Activated CD8-positive, alpha-beta T cell treated with anti-CD3 and anti-CD28 coated beads, Interleukin-2, amount 10 ng/mL, durations not matched to agents 7 days and 5 days (primary cell): ENCODE measurements at places on chromosomes 16 and 17. TPM values are rescaled to one million over a fixed set of nuclear protein-coding genes. Genes with fewer than 3 reads are reported as not detected.

Gene KRT40
- total RNA-seq = not detected

Gene NTN3
- total RNA-seq = 0.10 TPM

Gene SPN
- 352 TPM for total RNA-seq

Gene USP43
- total RNA-seq = 0.16 TPM

Gene KRTAP4-6
- not detected for total RNA-seq

Gene TMEM98
- total RNA-seq = not detected

Gene ABCA8
- not detected for total RNA-seq

Gene CCP110
- 33.7 TPM for total RNA-seq

- no peak for DNase-seq
Measured at GRCh38 chr16:79810449-79811189, 210.1 kb upstream of the MAF start.

DNA sequence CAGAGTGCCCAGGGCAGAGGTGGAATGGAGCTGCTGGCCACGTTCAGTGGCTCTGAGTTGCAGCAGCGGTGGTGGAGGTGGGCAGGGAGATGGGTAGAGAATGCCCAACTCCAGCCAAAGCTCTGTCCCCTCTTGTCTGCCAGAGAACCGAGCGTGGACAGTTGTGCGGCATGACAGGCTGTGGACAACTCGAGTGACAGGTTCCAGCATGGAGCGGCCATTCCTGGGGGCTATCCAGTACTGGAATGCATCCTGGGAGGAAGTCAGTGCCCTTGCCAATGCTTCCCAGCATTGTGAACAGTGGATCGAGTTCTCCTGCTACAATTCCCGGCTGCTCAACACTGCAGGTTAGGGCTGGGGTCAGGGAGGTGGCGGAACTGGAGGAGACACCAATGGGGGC is 8.3 kb downstream of the CNTNAP1 start:
- DNase-seq = no peak

DNA sequence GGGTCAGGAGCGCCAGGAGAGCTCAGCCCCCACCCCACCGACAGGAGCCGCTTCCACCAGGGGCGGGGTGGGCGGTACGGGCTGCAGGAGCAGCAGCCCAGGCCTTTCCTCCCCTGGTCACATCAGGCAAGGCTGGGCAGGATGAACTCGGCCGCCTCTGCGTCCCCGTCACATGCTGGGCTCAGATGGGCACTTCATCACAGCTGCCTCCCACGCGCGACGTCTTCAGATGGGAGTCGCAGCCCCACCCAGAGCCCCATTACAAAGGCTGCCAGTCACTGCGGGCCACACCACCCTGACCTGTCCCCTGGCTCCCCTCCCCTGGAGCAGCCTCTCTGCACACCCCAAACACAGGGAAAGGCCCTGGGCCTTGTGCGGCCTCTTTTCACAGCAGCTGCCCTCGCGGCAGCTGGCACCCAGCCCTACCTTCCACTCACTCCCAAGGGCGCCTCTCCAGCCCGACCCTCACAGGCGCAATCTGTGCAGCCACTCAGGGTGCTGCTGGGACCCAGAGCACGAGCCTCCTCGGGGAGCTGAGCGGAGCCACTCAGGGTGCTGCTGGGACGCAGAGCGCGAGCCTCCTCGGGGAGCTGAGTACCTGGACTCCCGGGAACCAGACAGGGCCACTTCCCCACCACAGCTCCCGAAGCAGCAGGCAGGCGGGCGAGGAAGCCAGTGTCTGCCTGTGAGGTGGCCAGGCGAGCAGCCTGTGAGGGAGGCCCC is 4.7 kb downstream of the ZNF598 start:
- no peak for DNase-seq

GRCh38 chr17:82050152-82050760 is 1.4 kb downstream of the RFNG start:
- DNase-seq = no peak

- no peak for DNase-seq
Measured at GRCh38 chr17:77746896-77747554, 211.5 kb upstream of the TNRC6C start.

DNA sequence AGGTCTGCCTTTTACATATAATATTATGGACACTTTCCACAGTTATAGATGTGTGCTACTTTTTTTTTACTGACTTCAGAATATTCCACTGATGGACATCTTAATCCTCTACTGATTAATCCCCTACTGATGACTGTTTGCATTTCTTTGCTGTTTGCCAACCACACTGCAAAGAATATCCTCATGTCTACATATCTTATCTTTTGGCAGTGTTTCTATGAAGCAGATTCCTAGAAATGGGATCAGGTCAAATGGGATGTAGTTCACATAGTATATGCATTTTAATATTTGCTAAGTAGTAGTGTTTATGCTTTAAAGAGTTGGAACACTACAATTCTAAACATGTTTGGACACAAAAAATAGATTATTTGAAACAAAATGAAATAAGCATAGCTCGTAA is 3.2 kb downstream of the CCL3 start:
- no peak for DNase-seq

GRCh38 chr16:21645261-21645721 is 7.1 kb downstream of the IGSF6 start:
- DNase-seq = peak; percentile 50

DNA sequence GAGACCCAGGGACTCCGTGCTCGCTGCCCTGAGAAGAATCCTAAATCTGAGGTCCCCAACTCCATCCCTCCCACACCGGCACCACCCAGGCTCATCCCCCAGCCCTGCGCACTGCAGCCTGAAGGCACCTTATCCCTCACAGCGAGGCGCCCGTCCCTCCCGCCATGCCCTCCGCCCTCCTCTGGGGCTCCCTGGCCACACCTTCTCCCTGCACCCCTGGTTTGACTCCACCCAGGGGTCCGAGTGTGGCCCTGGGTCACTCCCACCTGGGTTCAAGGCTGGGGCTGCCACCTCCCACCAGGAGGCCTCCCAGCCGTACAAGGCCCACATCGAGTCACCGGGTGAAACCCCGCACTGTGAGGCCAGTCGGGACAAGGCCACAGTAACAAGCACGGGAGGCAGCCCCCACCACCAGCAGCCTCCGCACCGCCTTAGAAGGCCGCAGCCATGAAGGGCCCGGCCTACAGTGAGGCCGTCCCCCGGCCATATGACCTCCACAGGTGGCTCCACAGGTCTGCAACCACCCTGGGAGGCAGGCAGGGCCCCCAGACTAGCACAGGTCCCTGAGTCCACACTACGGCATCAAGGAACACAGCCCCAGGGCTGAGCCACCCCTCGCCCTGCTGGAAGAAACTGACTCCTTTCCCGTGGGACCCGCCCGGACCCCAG is 8.3 kb downstream of the HAGH start:
- no peak for DNase-seq

DNA sequence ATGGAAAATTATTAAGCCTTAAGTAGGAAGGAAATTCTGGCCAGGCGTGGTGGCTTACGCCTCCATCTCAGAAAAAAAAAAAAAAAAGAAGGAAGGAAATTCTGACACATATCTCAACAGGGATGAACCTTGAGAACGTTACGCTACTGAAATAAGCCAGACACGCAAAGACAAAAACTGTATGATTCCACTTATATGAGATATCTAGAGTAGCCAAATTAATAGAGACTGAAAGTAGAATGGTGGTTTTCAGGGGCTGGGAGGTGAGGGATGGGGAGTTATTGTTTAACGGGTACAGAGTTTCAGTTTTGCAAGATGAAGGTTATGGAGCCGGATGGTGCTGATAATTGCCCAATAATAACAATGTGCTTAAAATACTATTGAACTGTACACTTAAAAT is 16.2 kb upstream of the HNF1B start:
- no peak for DNase-seq

GRCh38 chr17:76538281-76538931 is 897 bp upstream of the CYGB start:
- no peak for DNase-seq

GRCh38 chr17:21295036-21295952 is 10.8 kb downstream of the MAP2K3 start:
- DNase-seq = no peak

GRCh38 chr16:48353565-48354163 is 31.5 kb downstream of the SIAH1 start:
- DNase-seq = peak; percentile 80

GRCh38 chr17:2391597-2392251 is 9.1 kb downstream of the MNT start:
- DNase-seq = no peak

- DNase-seq = no peak
Measured at GRCh38 chr16:84643180-84643583, 5.1 kb upstream of the KLHL36 start.

- DNase-seq = no peak
Measured at GRCh38 chr17:54255696-54256095, 433.0 kb downstream of the KIF2B start.

GRCh38 chr17:62797959-62798358 is 10.2 kb downstream of the MARCHF10 start:
- DNase-seq = no peak

DNA sequence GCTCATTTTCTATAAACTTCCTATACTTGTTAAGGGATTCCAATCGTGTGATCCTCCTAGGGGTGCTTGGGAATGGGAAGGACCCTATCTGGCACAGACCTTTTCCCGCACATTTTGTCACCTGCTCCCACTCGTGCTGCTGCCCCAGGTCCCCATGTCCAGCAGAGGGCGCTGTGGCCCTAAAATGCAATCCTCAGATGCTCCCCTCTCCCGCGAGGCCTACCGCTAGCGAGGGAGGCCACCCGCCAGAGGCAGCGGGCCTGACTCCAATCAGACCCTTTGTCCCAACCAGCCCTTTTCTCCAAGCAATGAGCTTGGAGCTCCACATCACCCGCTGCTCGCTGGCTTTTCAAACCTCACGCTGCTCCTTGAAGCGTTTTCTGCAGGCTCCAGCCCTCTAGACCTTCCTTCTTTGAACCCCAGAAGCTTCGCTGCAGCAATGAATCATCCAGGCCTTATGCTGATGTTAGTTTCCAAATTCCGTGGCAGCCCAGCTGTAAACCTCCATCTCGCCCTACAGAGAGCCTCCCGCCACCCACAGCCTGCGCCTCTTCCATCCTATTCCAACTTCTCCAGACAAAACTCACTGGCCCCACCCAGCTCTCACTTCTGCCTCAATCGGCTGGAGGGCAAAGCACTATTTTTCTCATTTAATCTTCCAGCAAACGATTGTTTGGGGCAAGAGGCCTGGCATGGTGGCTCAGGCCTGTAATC is 23.6 kb upstream of the FZD2 start:
- peak; percentile 90 for DNase-seq

DNA sequence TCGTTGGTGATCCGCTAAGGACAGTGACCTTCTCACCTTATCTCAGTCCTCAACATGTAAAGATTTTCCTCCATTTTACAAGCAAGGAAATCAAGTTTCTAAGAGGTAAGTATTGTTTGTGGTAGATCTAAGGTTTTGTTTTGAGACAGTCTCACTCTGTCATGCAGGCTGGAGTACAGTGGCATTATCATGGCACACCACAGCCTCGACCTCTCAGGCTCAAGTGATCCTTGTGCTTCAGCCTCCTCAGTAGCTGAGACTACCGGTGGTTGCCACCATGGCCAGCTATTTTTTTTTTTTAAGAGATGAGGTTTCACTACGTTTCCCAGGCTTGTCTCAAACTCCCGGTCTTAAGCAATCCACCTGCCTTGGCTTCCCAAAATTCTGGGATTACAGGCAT is 34.9 kb downstream of the PRKCA start:
- DNase-seq = no peak

DNA sequence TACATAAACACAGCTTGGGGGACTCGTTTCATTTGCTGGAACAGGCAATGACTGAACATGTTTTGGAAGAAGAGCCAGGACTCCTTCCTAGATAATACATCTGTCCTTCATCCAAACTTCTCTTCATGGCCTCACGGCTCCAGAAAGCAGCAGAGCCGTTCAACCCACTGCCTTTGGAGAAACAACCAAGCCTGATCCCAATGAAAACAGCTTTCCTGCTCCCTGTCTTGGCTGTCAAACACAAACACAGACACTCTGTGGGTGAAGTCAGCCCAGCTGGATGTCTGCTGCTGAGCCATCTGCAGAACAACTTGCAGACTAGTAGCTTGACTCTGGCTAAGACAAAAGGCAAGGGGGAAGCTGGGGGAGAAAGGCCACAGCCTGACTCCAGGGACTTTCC is 345.1 kb upstream of the PSMD7 start:
- no peak for DNase-seq
